Fibroblast of skin of back (primary cell): ENCODE measurements at places on chromosomes 4 and X.

DNA sequence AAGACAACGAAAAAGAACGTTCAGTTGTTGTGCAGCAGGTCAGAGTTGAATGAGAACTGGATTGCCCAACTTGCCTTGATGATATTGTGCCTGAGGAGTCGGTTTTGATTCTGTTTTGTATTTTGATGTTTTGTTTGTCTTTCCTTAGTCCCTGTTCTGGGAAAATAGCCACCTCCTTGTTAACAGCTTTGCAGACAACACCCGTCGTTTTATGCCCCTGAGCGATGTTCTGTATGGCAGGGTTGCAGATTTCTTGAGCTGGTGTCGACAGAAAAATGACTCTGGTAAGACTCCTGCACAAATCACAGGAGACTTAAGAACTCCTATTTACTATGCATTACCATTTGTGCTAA is 4.5 kb downstream of the BST1 start:
- no peak for DNase-seq

DNA sequence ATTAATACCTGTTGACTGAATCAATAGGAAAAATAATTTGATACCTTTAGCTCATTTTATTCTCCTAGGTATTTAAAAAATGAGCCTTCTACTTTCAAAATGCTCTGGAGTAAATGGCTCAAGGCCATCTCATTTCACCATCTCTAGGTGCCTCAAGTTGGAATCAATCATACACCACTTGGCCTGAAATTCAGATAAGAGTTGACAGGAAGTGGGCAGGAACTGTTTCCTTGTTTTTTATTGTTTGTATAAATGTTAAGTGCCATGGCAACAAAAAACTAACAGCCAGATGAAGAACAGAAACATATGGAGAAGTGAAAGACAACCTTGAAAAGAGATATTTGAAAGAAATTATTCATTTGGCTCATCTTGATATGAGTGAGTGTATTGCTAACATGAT is 12.4 kb downstream of the LIMCH1 start:
- DNase-seq: no peak

DNA sequence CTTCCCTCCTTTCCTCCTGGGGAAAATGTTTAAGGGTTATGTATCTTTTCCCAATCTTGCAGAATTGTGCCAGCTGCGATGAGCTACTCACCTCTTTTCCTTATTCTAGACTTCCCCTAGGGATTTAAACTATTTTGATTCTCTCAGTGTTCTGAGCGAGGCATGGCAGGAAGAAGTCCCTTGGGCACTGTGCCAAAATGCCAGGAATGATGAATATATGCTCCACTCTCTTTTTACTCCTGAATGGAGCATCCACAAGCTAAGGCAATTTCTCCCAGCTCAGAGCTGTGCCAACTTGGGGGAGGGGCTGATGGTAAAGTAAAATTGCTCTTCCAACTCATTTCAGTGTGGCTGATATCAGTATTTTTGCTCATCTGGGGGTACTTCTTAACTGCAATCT is 4.0 kb upstream of the C4orf17 start:
- DNase-seq: peak; percentile 36

- no peak for DNase-seq
Measured at GRCh38 chr4:121861426-121861825, 8.8 kb downstream of the BBS7 start.

GRCh38 chr4:3432381-3432790 is 9.4 kb upstream of the HGFAC start:
- no peak for DNase-seq

DNA sequence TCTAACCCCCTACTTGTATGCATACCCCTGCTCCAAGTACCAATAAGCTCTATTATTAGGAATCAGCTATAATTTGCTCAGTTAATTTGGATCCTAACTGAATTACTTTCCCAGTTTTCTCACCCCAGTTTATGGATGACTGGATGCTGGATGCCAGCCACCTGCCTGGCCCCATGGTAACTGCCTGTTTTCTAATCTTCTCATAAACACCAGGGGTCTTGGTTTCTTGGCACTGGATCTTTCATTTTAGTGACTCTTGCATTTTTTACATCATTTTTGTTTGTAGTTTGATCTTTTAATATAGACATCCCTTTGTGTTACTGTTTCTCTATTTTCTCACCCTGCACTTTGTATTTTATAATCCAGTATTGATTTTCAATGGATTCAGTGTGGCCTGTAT is 246.8 kb downstream of the ADGRL3 start:
- no peak for DNase-seq

DNA sequence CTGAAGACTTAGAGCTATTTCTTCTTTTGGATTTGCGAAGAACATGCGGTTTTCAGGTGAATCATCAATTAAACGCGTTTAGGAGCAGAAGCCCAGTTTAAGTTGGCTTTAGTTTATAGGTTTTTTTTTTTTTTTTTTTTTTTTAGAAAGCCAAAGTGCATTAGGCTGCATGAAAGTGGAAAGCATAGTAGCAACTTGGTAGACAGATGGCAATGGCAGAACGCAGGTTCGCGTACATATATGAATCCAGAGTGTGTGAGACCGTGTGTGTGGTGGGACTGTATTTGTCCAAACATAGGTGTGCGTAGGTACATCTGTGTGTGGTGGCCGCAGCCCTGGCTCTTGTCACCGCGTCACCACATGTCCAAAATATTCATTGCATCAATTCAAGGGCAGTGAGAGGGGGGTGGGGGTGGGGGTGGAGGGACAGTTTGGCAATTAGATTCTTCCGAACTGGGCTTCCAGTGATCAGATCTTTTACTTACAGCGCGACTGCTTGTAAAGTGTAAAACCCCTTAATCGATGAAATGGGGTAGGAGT is 901 bp downstream of the JADE1 start:
- peak; percentile 28 for DNase-seq

DNA sequence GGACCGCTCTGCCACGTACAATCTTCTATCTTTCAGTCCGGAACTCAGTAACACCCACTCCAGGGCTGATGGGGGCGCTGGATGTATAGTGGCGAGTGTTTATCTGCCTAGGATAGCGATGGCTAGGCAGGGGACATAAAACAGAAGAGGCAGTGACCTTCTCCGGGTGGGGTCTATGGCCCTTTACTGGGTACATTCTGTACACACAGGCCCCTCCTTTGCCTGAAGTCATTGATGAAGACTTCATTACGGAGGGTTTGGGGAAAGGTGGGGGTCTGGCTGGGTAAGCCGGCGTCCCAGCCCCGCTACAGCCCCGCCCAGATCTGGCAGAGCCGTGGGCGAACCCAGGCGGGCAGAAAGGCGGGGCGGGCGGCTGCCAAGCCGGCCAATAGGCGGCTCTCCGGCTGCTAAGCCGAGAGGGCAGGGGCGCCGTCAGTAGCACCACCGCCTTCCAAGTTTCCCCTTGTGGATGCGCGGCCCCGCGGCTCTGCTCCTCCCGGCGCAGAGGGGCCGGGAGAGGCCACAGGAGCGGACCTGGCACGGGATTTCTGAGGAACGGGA is at the start of gene CHST7:
CHST7 (plus strand) TSS at position 435 of the 561 bp plus-strand sequence. CDS start 167 bp downstream, outside the sequence.
- peak; percentile 71 for DNase-seq

GRCh38 chr4:15457406-15458201 is 12.1 kb upstream of the CC2D2A start:
- DNase-seq: peak; percentile 68

- DNase-seq: no peak
Measured at GRCh38 chrX:40213092-40213491, 115.3 kb upstream of the BCOR start.

DNA sequence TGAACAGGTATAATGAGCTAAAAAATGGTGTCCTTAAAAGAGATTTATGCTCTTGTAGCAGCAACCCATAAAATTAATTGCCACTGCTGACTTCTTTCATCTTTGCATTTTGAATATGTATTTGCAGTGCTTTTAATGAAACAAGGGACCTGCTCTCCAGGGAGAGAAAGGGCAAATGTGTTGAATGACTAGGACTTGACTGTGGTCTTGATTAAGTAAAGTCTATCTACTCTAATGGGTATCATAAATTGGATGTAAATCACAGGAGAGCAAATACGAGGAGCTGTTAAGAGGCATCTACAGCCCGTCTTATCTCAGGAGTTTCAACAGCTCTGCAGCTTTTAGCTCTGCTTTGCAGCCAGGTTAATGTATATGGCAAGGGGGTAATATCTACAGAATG is 216.4 kb downstream of the PALLD start:
- DNase-seq: no peak

GRCh38 chrX:108224727-108225621 is 133.4 kb downstream of the ATG4A start:
- peak; percentile 27 for DNase-seq

DNA sequence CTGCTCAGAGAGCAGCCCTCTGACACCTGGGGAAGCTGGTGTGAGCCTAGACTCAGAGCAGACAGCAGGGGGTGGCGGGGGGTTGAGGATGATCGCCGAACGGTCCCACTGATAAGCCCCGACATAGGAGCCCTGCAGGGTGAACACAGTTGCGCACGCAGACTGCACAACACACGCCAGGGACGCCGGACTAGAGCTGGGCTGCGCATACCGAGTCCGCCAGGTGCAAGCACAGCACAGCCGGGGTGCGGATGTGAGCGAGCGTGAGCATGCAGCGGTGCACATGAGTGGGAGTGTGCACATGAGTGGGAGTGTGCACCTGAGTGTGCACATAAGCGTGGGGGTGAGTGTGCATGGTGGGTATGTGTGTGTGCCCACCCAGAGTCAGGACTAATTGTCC is 36.7 kb downstream of the FAM53A start:
- no peak for DNase-seq

GRCh38 chrX:34687095-34687494 is 30.0 kb upstream of the TMEM47 start:
- DNase-seq: no peak

DNA sequence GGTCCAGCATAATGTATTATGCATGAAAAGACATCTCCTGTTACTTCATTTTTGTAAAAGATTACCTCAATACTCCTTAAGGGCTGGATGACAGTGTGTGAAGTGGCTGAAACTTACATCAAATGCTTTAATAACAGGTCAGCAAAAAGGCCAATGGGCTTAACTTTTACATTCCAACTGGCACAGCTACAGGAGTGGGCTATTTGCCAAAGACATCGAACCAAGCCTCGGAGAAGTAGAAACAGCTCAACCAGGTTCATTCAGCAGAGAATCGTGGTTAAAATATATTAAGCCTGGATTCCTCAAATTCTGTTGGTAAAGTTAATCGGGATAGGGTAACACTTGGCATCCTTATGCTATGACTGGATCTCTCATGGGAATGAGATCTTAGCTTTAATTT is 639.7 kb downstream of the TRIML1 start:
- peak; percentile 79 for DNase-seq

GRCh38 chrX:71440401-71440800 is 74.2 kb downstream of the TAF1 start:
- no peak for DNase-seq

GRCh38 chr4:153440475-153440874 is 25.7 kb upstream of the TMEM131L start:
- no peak for DNase-seq
